Fibroblast of the aortic adventitia (primary cell): ENCODE measurements at places on chromosomes 7 and 10.

DNA sequence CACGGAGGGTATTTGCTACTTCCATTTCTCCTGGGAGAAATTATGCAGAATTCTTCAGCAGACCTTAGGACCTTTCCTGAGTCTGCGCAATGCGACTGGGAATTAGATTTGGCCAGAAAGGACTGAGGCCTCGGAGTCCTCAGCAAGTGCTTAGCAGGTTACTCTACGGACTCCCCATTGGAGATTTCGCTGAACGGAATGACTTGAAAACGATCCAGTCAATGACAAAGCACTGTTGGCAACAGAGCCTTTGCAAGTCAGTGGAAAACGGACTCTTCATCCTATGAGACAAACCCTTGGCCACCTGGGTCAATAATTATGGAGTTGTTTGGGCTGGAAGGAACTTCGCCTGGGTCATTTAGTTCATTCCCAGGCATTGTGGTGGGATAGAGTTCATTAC, 107.4 kb downstream of the FAM204A start:
- no peak for DNase-seq

DNA sequence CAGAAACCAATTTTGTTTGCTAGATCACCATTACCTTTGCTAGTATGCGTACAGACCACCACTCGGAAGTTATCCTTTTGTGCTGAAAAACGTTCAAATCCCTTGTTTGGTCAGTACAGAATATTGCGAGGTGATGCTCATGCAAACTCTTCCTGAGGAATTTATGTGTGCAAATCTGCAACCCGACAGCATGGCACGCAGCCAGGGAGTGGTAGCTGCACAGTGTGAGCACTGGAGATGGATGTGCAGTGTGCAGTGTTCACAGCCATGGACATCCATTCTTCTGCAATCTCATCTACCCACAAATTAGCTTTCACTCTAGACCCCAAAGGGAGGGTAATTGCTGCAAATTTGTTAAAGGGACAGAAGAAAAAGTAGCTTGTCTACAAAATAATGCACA, 72.2 kb downstream of the CACUL1 start:
- DNase-seq = no peak

GRCh38 chr7:82235713-82236112, 207.9 kb downstream of the CACNA2D1 start:
- DNase-seq = peak; percentile 46

DNA sequence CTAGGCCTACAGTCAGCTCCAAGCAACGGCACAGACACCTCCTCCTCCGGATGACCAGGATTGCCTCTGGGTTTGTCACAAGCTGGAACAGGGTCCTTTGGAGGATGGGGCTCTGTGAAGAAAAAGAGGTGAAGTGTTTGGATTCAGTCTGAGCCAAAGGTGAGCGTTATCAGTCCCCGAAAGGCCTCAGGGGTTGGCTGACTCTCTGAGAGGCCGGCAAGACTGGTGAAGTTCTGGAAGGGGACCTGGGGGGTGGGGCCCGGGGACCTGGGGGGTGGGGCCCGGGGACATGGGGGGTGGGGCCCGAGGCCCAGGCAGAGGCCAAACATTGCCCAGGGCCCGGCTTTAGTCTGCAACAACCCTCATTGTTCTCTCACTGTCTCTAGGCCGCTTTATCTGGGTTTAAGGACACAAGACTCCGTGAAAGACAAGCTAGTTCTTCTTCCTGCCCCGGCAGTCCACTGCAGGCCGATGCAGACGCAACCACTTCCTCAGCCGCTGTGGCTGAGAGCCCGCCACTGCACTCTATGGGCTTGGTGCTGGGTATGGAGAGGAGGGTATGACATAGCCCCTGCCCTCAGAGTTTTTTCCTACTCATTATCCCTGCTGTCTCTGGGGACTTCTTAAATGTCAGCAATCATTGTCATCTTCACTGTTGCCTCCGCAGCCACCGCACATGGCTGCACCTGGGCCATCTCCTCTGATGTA, 27.4 kb upstream of the PSAP start:
- no peak for DNase-seq

DNA sequence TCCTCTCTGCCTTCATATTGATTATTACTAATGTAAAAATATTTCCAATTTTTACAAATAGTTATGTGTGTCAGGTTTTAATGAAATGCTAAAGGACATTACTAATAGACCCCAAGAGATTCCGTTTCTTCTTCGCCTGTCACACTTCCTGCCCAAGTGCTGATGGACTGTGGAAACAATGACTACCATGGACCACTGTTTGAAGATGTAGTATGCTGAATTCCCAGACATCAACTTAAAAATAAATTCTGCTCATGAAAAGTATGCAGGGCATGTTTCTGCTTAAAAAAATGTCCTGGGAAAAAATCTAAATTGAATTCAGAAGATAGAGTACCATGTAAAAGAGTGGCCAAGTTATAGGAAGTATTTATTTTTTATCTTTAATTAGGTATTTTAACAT, 52.1 kb downstream of the ST7 start:
- no peak for DNase-seq

DNA sequence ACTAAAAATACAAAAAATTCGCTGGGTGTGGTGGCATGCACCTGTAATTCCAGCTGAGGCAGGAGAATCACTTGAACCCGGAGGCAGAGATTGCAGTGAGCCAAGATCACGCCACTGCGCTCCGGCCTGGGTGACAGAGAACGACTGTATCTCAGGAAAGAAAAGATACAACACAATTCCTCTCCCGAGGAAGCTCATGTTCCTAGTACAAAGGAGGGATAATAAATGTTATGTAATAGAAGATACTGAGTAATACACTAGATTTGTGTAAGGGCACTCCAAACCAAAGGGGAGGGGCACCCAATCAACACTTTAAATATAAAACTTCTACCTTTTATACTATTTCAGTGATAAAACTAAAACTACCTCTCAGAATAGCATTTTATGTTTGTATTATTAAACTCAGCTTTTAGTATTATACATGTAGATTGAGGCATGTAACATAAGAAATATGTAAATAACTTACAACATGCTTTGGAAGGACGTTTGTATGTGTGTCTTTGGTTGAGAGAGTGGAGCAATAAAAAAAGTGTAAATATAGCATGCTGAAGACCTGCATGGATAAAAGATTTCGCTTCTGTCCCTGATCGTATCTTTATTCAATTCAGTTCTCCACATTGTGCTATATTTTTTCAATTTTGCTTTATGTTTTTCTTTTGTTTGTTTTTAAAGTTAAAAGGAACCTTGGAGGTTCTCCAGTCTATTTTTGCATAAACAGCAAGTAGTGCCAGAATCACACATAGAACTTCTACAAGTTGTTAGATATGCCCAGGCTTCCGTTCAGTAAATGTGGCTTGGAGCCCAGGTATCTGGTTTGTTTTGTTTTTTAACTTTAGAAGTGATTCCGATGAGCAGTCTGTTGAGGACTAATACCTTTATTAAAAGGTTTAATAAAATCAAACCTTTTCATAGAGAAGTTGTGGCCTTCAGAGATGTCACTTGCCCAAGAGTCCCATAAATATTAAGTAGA, 71.9 kb downstream of the WAC start:
- DNase-seq = no peak

- no peak for DNase-seq
Measured at GRCh38 chr7:20653636-20654035, 38.2 kb downstream of the ABCB5 start.

- DNase-seq = no peak
Measured at GRCh38 chr10:22503315-22504088, 158.2 kb downstream of the SPAG6 start.

DNA sequence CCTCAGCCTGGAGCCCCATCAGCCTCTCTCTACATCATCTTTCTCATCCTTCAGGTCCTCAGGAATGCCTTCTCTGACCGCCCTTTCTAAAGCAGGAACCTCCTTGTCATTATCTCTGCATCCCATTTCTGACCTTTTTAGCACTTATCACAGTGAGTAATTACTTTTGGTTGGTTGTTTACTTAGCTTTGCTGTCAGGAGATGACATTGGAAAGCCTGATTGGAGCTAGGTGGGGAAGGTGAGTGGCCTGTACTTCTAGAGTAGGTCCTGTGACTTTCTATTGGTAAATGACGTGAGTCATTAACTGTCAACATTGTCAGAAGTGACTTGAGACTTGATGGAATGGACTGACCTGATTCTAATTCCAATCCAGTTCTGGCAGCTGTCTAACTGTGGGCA, 9.3 kb upstream of the SLC25A13 start:
- DNase-seq = no peak

- DNase-seq = peak; percentile 98
Measured at GRCh38 chr7:2399848-2400587, 3.4 kb upstream of the CHST12 start.

DNA sequence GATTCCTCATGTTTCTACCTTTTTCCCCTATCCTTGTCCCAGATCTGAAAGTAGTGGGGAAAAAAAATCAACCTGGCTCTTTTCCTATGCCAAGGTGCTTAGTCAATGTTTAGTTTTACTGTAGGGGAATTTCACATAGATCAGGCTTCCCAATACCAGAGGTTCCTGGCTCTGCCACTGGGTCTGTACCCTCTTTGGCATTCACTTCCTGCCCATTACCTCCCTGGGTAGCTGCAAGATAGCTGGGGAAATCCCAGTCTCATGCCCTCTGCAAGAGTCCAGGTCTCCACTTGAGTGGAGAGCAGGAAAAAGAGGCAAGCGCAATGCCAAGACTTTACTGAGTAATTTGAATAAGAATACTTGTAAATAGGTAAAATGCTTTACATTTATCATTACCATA, 3.5 kb upstream of the BPGM start:
- DNase-seq = no peak

DNA sequence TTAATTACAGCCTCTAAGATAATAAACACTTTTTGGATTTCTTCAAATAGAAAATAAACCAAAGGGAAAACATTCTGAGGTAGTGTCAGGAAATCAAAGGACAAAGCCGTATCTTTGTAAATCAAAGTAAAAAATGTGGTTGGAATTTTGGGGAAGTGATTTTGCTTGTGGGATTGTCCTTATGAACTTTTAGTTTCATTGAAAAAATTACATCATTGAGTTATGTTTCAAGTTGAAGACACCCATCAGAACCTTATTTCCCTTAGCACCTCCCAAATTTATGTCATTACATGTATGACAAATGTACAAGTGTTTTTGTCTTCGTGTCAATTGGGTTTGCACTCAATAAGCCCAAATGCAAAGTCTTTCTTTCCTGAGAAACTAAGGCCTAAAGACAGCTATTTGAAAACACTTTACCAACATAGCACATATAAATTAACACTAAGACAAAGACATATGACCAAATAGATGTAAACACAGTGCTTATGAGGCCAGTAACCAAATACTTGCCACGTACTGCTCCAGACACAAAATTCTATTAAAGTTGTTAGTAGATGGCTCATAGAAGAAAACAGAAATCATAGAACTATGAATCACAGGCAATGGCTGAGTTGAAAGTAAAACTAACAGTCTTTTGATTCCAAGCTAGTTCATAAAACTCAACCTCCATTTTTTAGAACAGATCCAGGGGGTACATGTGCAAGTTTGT, 26.9 kb upstream of the LAMB4 start:
- no peak for DNase-seq

DNA sequence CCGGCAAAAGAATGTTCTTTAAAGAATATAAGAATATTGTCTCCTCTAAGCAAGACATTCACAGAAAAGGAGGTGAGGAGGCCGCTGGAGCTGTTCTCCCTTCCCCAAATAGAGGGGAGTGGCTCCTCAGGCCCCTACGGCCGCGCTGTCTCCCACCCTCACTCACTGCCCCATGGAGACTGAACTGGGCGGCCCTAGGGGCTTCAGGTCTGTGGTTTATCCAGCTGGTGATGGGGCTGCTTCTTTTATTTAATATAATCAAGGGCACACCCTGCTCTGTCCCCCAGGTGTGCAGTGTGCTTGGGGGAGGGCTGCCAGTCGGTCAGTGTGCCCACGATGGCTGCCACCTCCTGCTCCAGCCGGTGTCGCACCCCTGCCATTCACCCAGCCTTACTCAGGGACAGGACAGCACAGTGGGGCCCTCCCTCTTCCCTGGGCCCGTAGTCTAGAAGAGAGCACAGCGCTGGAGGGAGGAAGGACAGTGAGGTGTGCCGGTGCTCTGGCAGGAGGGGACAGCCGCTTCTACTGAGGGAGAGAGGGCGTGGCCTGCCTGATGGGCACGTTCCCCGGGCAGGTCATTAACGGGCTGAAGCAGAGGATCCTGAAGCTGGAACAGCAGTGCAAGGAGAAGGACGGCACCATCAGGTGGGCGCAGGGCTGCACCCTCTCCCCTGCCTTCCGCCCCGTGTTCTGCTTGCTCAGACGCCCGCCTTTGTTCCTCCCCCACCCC, 23.4 kb downstream of the IQCE start:
- no peak for DNase-seq
